Urinary bladder (tissue), 4 donors: ENCODE measurements at places on chromosomes 7 and 10. TPM values are rescaled to one million over a fixed set of nuclear protein-coding genes. Genes with fewer than 3 reads are reported as not detected.

GRCh38 chr10:91210435-91210834 lies 10.0 kb upstream of the PCGF5 start:
- no peak for DNase-seq

DNA sequence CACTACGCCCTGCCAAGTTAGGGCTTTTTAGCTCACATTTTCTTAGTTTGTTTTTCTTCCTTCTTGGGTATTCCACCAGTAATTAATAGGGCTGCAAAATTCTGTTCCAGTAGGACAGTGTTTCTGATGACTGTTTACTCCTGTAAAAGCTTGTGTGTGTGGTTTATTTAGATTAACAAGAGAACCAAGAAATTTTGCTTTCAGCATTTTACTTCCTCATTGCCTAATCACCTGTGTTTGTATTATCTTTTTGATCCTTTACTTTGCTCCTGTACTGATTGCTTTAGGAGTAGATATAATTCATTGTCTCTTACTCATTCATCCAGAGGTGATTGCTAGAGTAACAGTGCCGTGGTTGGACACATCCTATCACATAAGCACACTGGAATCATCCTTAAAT lies 27.7 kb downstream of the TDRD1 start:
- DNase-seq: no peak

The GTF2IRD2 gene
- 12.6 TPM for polyA plus RNA-seq

- DNase-seq: no peak
Measured at GRCh38 chr7:87199700-87200450, 19.7 kb downstream of the TMEM243 start.

DNA sequence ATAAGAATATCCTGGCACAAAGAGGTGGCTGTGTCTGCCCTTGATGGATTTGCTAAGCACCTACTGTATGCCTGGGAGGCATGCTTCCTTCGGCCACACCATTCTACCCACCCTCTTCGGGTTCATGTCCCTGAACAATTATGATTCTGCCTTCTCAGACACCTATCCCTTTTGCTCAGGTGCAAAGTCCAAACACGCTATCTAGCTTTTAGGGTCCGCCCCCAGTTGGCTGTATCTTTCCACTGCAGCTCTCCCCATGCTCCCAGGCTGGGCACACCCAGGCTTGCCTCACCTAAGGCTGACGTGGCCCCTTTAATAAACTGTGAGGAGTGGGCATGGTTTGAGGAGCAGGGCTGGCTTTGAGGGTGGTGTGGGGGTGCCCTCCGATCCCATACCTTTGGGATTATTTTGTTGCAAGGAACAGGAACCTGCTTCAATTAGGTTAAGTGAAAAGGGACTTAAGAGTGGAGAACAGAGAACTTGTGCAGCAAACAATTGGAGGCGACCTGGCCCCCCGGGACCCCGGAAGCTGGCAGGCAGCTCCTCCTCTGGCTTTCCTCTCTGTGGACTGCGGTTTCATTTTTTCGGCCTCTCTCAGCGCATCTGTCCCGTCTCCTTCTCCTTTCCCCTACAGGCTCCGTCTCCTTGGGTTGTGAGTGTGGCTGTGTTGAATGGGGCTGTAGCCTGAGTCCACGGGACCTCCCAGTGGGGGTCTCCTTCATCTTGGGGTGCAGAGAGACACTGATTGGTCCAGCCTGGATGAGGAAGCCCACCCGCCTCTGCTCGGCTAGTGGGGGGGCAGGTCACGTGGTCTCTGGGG lies 3.8 kb downstream of the CLIP2 start:
- no peak for DNase-seq

- DNase-seq: no peak
Measured at GRCh38 chr7:51224811-51225595, 91.6 kb downstream of the COBL start.

DNA sequence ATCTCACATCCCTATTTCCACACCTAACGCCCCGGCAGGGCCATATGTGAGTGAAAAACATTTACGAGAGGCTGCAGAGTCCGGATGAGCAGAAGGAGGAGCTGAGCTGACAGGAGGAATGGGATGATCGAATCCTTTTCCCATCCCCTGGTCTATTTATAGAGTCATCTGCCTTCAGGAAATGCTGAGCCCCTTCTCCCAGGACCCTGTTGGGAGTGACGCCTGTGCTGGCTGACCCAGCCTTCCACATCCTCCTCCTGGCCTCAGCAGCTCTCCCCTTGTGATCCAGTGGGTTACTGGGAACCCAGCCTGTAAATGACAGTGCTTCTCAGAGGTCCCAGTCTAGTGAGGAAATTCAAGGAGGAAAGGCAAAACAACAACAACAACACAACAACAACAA lies 16.6 kb downstream of the DENND2A start:
- DNase-seq: no peak

DNA sequence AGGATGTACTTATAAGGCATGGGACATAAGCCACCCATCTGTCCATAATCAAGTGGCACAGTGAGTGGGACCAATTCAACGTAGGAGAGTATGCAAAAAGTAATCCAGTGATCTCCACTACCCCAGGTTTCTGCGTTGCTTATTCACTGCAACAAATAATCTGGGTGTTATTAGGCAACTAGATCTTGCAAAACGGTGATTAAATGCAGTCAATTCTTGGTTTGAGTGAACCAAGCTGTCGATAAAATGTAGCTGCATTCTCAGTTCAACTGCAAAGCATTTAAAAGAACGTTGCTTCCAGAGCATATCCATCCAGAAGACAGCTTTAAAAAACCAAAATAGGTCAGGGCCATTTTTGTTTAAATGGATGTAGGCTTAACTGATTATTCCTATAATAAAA lies 5.0 kb downstream of the LSMEM1 start:
- DNase-seq: no peak

GRCh38 chr7:22110227-22110839 lies 164.6 kb upstream of the CDCA7L start:
- DNase-seq: peak; percentile 77

The LAMB1 gene
- polyA plus RNA-seq: 233 TPM
